Aorta (tissue), 5 donors: ENCODE measurements at places on chromosomes 2 and 18. TPM values are rescaled to one million over a fixed set of nuclear protein-coding genes. Genes with fewer than 3 reads are reported as not detected.

MMADHC gene
- 87.9 TPM for polyA plus RNA-seq

AUP1 gene
- 279 TPM for polyA plus RNA-seq

POTEI gene
- polyA plus RNA-seq: not detected

SH3RF3 gene
- 13.1 TPM for polyA plus RNA-seq

CRYGC gene
- polyA plus RNA-seq: not detected

NEU4 gene
- polyA plus RNA-seq: 6.4 TPM

MAP3K19 gene
- not detected for polyA plus RNA-seq

NT5DC4 gene
- not detected for polyA plus RNA-seq
